ENCODE measurements at places on chromosomes 2 and 18.

- DNase-seq = peak; percentile 34
Measured at GRCh38 chr2:216879727-216880508, 20.1 kb upstream of the TNP1 start.

DNA sequence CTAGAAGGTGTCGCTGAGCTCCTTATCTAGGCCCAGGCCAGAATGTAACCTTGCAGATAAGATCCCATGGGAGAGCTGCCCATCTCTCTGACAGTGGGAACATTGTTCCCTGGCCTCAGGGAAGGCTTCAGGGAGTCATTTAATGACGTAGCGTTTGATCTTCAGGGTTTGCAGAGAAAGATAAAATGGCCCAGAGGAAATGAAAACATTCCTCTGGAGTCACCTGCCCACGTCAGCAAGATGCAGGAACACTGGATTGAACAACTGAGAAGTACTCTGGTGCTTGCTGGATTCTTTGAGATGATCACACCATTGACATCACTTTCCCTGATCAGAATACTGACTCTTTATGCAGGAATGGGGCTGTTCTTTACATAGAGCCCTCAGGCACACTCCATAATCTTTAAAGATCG is 51.6 kb downstream of the MAPK4 start:
- no peak for DNase-seq

GRCh38 chr18:49160079-49160930 is 209.5 kb upstream of the SMAD7 start:
- DNase-seq = no peak

DNA sequence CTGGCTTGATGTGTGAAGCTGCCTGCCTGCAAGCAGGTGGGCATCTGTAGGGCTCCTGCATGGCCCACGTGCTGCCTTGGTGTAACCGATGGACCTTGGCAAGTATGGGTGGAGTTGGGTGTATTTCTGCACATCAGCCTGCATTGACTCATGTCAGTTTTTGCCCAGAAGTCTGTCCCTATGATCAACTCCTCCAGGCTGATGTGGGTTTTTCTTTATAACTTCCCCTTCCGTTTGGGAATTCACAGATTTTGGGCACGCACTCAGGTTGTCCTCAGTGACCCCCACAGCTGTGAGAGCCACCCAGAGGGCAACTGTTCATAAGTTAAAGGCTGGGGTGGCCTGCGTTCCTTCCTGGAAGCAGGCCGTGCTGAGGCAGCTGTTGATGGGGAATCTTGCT is 123.3 kb downstream of the NCK2 start:
- no peak for DNase-seq

DNA sequence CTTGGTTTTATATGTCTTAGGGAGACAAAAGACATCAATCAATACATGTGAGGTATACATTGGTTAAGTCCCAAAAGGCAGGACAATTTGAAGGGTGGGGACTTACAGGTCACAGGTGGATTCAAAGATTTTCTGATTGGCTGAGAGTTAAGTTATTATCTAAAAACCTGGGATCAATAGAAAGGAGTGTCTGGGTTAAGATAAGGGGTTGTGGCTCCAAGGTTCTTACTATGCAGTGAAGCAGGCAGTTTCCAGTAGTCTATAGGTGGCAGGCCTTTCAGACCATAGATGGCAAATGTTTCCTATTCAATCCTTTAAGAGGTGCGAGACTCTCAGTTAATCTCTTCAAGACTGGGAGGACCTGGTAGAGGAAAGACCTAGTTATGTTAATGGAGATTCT is 42.1 kb upstream of the NEB start:
- no peak for DNase-seq

- no peak for DNase-seq
Measured at GRCh38 chr2:117232305-117232704, 582.2 kb upstream of the DDX18 start.

- DNase-seq = no peak
Measured at GRCh38 chr18:5980721-5981120, 85.4 kb upstream of the TMEM200C start.

DNA sequence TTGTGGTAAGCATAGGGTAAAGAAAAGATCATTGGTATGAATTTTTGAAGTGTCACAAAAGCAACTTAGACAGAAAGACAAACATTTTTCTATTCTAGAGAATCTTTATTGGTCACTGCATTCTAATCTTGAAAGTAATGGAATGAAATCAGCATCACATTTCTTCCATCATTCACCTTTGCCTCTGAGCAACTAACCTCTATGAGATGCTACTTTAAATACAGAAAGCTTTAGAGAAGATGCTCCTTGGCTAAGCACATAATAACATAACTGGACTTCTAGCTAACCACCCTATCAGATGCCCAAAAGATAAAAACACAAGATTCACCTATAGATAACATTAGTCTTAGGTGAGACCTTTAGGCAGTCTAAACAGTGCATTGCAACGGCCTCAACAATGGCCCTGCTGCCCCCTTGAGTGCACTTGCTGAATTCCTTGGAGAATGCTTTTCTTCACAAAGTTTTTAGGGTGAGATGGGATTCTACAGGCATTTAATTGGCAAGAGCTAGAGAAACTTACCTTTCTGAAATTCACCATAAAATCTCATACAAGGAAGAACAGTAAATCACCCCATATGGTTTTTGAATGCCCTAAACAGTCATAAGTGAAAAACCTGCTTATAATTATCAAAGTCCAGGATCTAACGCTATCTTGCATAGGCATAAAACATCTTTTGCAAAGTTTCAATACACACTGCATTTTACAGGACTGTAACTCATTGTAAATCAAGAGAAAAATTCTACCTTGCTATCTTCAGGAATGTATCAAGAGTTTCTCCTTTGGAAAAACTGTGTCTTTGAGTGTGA is 791.3 kb upstream of the CHAC2 start:
- no peak for DNase-seq

DNA sequence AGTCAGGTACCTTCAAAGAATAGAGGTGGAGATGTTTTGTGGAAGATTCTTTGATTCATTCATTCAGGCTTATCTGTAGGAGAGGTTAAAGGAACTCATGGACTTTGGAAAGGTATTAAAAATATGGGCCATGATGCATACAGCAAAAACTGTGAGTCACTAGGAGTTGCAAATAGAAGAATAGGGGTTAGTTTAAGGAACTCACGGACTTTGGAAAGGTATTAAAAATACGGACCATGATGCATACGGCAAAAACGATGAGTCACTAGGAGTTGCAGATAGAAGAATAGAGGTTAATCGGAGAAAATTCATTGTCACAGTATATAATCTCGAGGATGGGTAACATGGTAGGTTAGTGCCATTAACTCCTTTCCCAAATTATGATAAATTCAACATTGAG is 41.2 kb downstream of the SLC9A2 start:
- DNase-seq = no peak

- no peak for DNase-seq
Measured at GRCh38 chr2:235793163-235793752, 299.4 kb downstream of the AGAP1 start.

GRCh38 chr2:149858216-149858615 is 270.6 kb upstream of the MMADHC start:
- no peak for DNase-seq

GRCh38 chr2:70626254-70626990 is 72.8 kb upstream of the TGFA start:
- DNase-seq = no peak

DNA sequence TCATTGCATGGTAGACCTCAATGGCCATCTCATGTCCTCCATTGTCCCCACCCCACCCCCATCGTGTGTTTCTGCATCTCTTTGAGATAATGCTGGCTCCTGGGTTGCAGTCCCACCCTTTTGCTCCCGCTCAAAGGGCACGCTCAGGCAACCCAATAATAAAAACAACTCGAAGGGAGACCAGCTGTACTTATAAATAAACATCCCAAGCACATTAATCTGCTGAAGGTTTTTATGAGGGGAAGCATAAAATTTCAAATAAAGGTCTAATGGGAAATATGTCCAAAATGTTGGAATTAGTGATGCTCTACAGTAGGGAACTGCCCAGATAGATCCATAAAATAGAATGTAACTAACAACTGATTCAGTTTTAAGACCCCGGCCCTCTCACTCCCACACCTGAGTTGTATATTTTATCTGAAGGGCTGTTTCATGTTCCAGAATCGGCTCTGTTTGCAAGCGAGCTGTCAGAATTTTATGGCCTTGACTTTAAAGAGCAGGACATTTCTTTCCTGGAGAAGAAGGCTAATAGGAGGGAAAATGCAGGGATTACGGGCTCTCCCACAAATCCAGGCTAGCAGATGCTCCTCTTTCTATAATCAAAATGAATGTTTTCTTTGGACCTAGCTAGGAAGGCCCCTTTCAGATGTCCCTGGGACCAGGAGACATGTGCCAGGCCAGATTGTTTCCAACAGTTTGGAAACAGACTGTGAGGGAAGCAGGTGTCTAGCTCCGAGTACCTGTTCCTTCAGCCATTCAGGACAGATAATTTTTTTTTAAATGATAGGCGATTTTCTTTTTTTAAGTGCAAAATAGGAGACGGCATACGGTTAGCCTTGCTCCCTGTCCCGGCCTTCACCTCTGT is 103.7 kb downstream of the APOB start:
- DNase-seq = no peak

GRCh38 chr2:194486326-194486725 is 1170.7 kb upstream of the SLC39A10 start:
- DNase-seq = no peak

DNA sequence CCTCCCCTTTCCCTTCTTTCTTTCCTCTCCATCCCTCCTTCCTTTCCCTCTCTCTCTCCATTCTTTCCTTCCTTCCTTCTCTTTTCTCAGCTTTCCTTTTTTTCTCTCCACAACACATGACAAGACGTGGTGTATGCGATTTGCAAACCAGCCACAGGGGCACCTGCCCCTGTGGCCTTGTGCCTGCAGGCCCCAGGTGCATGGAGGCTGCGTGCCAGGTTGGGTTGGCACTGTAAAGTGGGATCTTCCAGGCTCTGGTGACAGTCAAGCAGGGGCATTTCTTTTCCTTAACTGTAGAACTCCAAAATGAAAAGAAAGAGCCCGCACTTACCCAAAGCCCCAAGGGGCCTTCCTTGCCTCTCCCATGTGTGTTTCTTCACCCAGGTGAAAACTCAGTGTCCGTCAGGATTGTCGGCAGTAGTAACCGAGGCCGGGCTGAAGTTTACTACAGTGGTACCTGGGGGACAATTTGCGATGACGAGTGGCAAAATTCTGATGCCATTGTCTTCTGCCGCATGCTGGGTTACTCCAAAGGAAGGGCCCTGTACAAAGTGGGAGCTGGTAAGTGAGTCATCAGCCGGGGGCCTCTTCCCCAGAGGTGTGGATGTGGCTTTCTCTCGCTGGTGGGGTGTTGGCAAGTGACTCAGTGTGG is 50.9 kb downstream of the MARCO start:
- no peak for DNase-seq

- no peak for DNase-seq
Measured at GRCh38 chr18:58416014-58416703, 212.7 kb downstream of the ALPK2 start.

- no peak for DNase-seq
Measured at GRCh38 chr18:50649821-50650220, 89.9 kb downstream of the MAPK4 start.

DNA sequence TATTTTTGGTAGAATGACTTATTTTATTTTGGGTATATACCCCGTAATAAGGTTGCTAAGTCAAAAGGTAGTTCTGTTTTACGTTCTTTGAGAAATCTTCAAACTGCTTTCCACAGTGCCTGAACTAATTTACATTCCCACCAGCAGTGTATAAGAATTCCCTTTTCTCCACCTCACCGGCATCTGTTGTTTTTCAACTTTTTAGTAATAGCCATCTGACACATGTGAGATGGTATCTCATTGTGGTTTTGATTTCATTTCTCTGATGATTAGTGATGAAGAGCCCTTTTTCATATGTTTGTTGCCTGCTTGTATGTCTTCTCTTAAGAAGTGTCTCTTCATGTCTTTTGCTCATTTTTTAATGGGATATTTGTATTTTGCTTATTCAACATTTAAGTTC is 215.2 kb upstream of the TFPI start:
- no peak for DNase-seq

Measured in CMK (cell line).